ENCODE measurements at places on chromosomes 1 and 21.

GRCh38 chr1:22287946-22288520 is 145.1 kb upstream of the WNT4 start:
- no peak for DNase-seq

DNA sequence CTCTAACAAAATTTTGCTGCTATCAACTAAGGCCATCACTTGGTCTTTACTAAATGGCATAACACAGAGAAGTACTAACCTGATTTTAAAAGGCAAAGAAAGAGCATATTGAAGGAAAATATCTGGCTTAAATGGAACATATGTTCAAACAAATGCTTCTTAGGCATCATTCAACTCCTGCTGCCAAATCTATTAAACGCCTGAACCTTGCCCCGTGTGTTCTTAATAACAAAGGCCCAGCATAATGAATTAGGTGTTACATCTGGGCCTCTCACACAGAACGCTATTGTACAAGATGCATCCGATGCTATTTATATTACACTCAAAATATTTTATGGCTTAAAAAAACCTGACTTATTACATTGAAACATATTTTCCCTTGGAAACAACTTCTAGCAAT is 48.4 kb downstream of the B3GALNT2 start:
- DNase-seq = no peak

- no peak for DNase-seq
Measured at GRCh38 chr21:35294231-35294898, 245.3 kb upstream of the RUNX1 start.

GRCh38 chr1:207047505-207047904 is 3.5 kb downstream of the YOD1 start:
- DNase-seq = no peak

DNA sequence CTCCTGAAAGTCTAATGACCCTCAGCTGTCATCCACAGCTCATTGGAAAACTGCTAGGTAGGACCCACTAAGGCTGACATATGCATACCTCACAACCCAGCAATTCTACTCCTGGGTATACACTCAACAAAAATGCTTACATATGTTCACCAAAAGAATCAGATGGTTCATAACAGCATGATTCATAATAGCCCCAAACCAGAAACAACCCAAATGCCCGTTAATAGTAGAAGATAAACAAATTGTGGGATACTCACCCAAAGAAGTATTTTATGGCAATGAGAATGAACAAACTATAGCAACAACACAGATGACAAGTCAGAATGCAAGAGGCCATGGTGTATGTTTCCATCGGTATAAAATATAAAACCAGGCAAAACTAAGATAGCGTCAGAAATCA is 124.6 kb downstream of the HLCS start:
- no peak for DNase-seq

GRCh38 chr1:44610527-44611148 is 63.6 kb downstream of the TMEM53 start:
- DNase-seq = no peak

DNA sequence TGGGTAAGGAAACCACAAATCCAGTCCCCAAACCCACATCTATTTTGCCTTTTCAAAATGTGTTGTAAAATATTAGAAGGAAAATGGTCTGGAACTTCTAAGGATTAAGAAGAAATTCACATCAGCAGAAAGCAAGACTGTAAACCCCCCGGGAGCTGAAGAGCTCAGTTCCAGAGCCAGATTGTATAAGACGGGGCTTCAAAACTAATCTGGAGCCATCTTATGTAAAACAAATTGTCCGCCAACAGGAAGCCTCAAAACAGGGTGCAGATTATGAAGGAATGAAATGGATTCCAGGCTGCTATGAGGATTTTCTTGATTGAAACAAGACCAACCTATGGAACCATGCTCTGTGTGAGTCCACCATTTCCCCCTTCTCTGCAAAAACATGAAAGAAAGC is 25.1 kb upstream of the HUNK start:
- no peak for DNase-seq

GRCh38 chr1:217482356-217483102 is 148.4 kb downstream of the GPATCH2 start:
- DNase-seq = peak; percentile 28

DNA sequence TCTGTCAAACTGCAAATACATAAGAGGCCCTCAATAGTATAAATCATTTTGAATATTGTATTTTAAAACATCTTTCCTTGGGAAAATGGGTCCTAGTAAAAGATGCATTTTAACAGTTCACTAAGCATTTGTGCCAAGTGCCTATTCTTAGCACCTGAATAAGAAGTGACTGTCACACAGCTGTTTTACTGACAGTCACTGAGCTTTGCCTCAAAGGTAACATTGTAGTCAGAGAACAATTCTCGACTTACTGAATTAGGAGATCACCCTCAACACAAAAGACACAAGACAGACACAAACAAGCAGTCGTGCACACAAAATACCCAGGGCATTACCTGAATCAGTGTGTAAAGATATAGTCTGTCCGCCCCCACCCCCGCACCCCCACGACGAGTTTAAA is 408 bp downstream of the ESRRG start:
- DNase-seq = no peak

GRCh38 chr1:83760226-83761021 is 238.5 kb downstream of the TTLL7 start:
- no peak for DNase-seq

DNA sequence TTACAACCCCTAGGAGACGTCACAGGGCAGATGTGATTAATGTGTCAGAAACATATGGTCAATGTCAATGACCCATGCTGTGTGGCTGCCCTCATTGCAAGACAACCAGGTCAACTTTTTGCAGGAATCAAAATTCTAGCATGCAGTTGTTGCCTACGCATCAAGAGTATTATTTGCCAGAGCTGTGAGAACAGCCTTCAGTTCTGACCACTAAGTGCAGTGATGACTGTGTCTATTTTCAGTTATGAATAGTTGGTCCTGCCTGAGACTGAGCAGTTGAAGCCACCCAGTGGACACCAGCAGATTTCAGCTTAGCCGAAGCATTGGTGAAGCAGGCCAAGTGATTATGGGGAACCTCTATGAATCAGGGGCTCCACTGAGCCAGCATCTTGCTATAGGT is 47.3 kb downstream of the LYPLAL1 start:
- no peak for DNase-seq

DNA sequence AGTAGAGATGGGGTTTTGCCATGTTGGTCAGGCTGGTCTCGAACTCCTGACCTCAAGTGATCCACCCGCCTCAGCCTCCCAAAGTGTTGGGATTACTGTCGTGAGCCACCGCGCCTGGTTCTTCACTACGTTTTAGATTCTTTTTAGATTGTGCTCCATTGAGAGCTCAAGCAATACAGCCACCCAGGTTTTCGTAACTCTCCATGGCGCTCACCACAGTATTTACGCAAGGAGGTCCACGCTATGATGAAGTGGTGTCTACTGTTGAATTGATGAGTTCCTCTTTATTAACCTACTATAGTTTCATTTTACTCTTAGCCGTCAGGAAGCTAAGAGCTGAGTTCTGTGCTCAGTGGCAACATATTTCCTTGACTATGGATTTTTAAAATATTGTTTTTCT is 1.8 kb upstream of the KIF1B start:
- no peak for DNase-seq

DNA sequence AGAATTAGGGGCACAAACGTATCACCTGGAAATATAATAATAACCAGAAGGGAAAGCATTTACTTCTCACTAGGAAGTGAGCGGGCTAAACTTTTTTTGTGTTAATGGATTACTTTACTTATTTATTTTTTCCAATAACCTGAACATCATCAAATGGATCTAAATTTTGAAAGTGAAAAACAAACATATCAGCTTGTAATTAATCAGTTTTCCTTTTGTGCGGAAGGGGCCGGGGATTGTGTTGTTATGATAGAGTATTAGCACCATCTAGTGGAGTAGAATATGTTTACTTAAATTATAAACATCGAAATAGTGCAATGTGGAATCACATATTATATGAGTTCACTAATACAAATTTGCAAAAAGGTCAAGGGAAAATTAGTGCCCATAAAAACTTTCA is 9.0 kb downstream of the CFH start:
- no peak for DNase-seq

GRCh38 chr1:75797273-75797588 is 549 bp downstream of the MSH4 start:
- DNase-seq = no peak

Measured in H54 (cell line).